ENCODE measurements at places on chromosomes 5 and 9.

DNA sequence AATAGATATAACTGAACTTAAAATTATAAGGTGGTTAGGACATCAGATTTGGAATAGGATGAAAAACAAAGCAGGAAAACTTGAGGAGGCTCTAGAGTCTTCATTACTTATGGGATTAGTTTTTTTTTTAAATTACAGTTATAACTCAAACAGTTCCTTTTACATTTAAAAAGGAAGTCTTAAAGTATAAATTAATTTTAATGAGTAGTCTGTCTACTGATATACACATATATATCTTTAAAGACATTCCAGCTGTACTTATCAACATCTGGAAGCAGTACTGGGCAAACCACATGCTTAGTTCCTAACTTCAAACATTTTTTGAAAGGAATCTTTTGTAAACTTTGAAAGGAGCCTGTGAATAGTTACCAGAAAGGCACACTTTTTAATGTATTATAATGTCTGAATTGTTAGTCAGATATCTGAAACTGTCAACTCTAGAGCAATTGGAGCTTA lies 6.0 kb downstream of the ACTBL2 start:
- peak; percentile 48 for DNase-seq

- DNase-seq, result peak; percentile 64
These were observed 33.8 kb downstream of the TGFBI start for GRCh38 chr5:136062366-136063274.

DNA sequence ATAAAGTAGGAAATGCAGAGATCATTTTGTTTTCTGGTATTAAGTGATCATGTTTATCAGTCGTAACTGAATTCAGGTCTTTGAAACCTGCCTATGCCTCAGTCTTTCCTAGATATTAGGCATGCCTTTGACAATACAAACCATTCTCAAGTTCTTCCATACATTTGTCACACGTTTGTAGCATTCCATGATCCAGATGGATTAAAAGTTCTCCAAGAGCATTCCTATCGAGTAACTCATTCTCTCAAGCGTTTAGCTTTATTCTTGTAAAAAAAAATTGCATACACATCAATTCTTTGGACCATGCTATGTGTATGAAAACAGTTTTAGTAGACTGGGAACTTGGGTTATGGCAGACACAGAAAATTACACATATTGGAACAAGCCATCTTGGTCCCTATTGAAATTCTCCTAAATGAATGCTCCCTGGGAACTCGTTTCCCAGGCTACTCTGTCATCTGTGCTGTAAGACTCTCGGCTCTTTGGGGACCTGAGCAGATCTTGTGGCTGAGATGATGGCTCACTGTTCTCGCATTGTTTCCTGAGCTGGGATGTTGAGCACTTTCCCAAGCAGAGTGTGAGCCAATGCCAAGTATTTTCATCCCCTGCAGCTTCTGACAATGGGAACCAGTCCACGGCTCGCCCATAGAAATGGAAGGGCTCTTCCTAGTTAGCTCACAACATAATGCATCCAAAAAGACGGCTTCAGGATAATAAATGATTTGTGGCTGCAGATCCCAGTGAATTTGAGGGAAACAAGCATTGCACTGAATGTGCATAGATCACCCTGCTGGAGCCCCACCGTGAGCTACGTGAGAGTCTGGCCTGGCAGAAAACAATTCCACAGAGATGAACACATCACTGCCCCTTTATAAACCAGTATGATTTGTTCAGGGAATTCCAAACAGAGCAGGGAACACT lies 230.2 kb downstream of the IRX1 start:
- DNase-seq, result no peak

GRCh38 chr9:1917396-1917935 lies 97.7 kb upstream of the SMARCA2 start:
- no peak for DNase-seq

- DNase-seq, result peak; percentile 98
These were observed 108.7 kb downstream of the RXRA start for GRCh38 chr9:134434894-134435506.

DNA sequence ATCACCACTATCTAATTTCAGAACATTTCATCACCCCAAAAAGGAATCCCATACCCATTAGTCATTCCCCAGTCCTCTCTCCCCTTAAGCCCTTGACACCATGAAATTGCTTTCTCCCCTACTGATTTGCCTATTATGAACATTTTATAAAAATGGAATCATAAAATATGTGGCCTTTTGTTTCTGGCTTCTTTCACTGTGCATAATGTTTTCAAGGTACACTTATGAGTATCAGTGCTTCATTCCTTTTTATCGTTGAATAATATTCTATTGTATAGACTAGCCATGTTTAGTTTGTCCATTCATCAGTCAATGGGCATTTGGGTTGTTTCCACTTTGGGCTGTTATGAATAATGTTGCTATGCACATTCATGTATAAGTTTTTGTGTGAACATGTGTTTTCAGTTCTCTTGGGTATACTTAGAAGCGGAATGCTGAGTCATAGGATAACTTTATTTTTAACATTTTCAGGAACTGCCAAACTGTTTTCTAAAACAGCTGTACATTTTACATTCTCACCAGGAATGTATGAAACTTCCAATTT lies 40.4 kb upstream of the FGF1 start:
- DNase-seq, result peak; percentile 92

DNA sequence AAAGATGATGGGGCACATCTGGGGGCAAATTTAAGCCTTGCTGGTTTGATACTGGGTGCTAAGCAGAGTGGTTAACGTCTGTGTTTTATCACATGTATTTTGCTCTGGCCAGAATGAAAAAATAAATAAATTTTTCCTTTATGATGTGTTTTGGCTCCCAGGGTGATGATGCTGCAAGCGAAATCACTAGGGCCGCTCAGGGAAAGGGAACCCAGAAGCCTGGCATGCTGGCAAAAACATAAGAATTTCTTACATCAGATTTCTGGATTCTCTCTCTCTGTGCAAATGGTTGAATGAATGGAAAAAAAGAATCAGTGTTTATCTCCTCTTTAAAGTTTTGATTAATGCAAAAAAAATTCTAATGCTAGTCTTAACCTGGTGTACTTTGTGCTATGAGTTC lies 1975.2 kb upstream of the C9orf72 start:
- no peak for DNase-seq

GRCh38 chr5:141715346-141715905 lies 33.4 kb upstream of the ARAP3 start:
- no peak for DNase-seq

DNA sequence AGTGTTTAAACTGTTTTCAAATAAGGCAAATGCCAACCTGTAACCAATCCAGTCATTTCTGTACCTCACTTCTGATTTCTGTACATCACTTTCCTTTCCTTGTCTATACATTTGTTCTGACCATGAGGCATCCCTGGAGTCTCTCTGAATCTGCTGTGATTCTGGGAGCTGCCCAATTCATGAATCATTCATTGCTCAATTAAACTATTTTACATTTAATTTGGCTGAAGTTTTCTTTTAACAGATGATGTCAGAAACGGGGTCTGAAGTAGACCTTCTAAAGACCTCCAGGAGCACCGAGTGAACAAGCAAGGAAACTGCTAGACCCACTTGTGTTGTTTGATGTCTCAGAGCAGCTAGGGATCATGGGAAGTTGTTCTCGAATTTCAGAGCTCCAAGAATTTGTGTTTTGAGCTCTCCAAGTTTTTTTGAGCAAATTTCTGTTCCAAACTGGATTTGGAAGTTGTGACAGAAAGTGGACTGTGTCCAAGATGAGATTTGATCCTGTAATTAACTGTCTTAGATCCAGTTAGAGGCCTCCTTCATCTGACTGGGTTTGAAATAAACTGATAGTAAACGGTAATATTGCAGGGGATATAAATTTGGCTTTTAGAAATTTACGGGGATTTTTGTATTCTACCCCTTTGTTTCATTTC lies 490.8 kb upstream of the ST8SIA4 start:
- peak; percentile 25 for DNase-seq

DNA sequence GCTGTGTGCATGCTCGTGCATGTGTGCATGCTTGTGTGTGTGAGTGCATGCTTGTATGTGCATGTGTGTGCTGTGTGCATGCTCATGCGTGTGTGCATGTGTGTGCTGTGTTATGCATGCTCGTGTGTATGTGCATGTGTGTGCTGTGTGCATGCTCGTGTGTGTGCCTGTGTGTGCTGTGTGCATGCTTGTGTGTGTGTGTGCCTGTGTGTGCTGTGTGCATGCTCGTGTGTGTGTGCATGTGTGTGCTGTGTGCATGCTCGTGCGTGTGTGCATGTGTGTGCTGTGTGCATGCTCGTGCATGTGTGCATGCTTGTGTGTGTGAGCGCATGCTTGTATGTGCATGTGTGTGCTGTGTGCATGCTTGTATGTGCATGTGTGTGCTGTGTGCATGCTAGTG lies 30.3 kb upstream of the SH3PXD2B start:
- DNase-seq, result no peak

DNA sequence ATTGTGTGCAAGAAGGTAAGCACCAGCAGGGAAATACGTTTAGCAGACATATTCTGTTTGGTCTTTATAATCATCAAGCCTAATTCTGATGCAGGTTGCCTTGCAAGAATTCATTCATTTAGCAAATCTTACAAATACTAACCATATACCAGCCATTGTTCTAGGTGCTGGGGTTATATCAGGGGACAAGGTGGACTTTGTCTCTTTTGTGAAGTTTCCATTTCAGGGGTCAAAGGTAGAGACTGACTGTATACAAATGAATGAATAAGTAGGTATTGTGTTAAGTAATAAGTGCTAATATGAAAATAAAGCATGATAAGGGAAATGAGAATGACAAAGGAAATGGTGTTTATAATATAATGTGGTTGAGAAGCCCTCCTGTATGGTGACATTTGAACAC lies 64.0 kb downstream of the LNPEP start:
- DNase-seq, result no peak

DNA sequence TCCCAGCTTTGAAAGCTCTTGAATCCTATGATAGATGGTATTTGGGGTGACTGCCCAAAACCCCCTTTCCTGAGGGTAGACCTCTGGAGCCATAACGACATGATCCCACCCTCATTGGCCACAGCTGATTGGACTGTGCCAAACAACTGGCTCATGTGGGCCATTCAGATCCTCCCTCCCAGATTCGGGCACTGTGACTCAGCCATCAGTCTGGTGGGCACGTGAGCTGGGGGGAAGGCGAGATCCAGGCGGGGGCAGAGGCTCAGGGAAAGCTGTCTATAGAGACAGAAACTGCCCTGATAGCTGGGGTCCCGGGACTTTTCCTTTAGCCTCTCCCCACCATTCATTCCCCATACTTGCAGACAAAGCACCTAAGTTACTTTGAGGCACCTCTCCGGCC lies 15.1 kb upstream of the NCS1 start:
- DNase-seq, result no peak

- DNase-seq, result peak; percentile 87
These were observed 1.2 kb upstream of the NEK6 start for GRCh38 chr9:124256517-124257069.

DNA sequence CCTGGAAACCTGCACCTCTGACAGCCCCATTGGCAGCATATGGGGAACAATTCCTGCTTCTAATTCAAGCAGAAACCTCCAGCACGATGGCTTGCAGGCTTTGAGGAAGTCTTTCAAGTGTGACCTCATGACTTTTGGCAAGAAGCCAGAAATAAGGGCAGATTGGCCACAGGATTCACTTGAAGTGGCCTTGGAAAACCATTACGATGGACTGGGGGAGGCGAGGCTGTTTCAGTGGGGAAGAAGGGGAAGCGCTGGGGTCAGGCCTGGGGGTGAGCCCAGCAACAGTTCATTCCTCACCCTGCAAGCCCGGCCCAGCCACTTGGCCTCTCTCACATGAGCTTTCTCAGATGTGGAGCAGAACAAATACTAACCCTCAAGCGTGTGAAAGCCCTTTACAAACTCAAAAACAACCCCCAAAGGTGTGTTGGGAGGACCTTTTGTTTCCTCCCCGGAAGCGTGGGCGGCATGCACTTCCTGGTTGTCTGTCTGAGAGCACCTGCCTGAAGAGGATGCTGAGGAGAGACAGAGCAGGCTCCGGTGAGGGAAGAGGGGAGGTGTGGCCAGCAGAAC lies 26.9 kb upstream of the EEIG1 start:
- DNase-seq, result peak; percentile 73

DNA sequence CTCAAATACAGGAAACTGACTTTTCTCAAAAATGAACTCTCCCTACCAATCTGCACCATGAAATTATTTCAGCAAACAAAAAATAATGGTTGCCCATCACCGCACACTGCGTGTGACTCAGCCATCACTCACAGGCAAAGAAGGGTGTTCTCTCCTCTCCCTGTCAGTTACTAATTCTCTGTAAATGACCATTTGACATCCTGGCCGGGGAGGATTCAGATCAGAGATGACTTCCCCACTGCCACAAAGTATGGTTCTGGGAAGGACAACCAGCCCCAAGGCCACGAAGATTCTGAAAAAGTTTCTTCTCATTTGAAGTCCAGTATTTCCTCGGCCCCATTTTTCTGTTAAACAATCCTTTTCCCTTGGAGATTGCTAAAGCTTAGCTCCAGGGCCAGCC lies 199.4 kb downstream of the AUH start:
- DNase-seq, result peak; percentile 27

GRCh38 chr5:73387149-73387591 lies 61.4 kb downstream of the FOXD1 start:
- no peak for DNase-seq

GRCh38 chr5:10567781-10568321 lies 4.0 kb downstream of the ANKRD33B start:
- peak; percentile 74 for DNase-seq

DNA sequence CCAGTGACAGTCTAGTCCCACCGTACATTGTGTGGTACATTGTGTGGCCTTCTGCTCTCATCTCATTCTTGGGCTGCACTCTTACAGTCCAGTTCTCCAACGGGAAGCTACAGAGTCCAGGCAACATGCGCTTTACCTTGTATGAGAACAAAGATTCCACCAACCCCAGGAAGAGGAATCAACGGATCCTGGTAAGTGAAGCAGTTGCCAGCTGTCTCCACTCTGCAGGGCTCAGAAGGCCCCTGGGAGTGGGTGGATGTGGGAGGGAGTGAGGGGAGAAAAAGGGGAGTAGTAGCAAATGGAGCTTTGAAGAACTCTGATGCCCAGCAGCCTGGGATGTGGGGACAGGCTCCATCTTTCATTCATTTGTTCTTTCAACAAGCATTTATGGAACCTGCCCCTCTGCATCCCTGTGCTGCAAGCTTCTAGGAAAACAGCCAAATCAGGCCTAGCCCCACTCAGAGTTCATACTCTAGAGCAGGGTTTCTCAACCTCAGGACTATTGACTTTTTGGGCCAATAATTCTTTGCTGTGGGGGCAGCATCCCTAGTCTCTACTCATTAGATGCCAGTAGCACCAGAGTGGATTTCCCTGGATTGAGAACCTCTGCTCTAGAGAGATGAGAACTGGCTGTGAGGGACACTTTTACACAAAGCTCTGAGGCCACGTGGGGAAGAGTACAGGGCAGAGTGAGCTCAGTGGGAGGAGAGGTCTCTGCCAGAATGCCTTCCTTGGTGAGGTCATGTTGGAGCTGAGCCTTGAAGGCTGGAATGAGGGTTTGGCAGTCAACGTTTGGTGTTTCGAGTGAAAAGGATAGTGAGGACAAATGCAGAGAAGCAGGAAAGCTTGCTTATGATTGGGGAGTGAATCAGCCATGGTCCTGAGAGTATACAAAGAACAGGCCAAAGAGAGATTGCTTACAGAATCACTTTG lies 1.1 kb downstream of the POLR1E start:
- peak; percentile 91 for DNase-seq

GRCh38 chr9:3446313-3446712 lies 79.5 kb downstream of the RFX3 start:
- peak; percentile 24 for DNase-seq

GRCh38 chr5:73094415-73094814 lies 26.0 kb upstream of the TMEM171 start:
- no peak for DNase-seq

Measured in adipocyte (in vitro differentiated cells).